ENCODE measurements at places on chromosomes 1 and 21.
A peak's percentile ranks its signal among the peaks of the same experiment; 100 is the strongest.

DNA sequence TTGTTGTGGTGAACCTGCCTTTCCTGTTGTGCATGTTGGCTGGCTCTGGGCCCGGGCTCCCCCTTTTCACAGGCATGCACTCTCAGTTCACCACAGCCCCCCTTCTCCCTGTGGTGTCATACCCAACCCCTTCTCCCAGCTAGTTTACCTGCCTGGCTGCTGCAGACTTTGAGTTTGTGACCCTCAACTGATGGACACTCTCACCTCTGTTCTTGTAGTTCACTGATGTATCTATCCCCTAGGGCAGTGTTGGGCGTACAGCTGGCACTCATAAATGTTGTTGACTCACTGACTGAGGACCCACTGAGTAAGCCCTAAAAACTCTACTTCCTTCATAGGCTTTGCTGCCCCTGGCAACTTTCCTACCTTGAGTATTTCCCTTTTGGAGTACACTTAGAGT is 54.9 kb downstream of the WDR64 start:
- DNase-seq = no peak

DNA sequence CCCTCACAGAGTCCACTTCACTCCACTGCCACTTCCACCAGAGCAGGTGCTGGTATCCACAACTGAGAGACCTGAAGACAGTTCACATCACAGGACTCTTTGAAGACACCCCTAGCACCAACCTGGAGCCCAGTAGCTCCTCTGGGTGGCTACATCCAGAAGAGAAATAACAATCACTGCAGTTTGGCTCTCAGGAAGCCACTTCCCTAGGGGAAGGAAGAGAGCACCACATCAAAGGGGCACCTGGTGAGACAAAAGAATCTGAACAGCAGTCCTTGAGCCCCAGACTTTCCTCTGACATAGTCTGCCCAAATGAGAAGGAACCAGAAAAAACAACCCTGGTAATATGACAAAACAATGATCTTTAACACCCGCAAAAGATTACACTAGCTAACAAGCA is 113.2 kb downstream of the TENT5C start:
- DNase-seq = no peak

DNA sequence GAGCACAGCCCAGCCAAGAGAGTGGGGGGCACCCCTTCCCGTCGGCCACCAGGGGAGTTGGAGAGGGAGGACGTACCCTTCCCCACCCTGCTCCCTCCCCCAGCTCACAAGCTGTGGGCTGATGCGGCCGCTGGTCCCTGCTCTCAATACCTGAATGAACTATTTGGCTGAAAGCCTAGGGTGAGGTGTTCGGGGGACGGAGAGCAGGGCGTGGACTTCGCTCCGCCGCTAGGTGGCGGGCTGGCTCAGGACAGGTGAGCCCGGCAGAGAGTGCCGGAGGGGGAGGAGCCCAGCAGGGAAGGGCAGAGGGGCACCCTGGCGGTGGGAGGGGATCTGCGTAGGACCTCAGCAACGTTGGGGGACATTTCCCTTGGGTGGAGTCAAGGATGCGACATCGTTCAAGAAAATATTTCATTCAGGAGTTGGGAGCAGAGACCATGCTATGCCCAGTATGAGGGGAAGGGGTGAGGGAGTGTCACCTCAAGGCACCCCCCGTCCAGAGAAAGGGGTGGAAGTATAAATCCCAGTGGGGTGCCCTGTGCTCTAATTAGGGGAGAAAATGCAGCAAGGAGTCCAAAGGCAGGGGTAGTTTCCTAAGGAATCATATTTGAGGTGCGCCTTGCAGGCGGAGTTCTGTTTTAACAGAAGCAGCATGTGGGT is 12.0 kb upstream of the RHBG start:
- DNase-seq = peak; percentile 84

DNA sequence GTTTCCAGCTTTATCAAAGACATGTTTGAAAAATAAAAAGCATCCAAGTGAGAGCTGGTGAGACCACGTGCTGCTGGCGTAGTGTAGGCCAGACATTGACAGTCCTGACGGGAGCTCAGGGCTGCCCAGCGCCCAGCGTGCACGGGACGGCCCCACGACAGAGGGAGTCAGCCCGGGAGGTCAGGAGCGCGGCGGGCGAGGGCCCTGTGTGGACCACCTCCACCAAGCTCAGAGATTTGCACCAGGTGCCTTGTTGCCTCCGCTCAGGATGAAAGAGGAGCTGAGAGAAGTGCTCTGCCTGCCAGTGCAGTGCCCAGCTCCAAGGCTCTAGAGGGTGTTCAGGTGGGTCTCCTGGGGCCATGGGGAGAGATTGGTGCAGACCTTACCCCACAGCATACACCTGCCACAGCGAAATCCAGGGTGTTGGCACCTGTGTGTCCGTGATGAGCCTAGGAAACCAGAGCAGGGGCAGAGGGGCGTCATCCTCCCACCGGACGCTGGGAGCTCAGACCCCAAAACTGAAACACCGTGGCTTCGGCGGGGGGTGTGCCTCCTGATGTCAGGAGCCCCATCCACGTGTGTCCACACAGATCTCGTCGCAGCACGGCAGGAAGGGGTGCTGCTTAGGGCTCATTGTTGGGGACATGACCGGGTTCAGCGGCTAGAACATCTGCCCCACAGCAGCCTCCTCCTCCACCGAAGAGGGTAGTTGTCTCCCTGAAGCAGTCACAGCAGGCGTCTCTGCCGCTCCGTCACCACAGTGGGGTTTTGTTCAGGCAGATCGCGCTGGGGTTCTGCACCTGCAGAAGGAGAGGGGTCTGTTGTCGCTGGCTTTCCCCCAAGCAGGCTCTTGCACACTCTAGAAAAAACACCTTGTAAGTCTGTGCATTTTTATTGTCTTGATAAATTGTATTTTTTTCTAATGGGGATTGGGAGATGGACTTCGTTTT is 64.2 kb downstream of the POFUT2 start:
- no peak for DNase-seq

DNA sequence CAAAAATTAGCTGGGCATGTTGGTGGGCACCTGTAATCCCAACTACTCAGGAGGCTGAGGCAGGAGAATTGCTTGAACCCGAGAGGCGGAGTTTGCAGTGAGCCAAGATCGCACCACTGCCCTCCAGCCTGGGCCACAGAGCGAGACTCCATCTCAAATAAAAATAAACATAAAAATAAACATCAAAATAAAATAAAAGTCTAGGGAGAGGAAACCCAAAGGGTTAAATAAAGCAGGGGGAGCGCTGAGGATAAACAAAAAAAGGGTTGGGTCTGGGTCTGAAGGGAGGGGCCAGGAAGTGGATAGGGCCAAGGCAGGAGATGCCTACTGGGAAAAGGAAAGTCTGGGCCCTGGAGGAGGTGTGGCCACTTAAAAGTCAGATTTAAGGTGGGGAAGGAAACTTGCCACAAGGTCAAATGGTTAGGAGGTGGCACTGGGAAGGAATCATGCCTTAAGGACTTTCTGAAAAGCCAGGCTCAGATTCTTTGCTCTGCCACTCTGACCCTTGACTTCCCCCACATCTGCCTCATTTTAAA is 150.0 kb downstream of the ADSS2 start:
- DNase-seq = no peak

DNA sequence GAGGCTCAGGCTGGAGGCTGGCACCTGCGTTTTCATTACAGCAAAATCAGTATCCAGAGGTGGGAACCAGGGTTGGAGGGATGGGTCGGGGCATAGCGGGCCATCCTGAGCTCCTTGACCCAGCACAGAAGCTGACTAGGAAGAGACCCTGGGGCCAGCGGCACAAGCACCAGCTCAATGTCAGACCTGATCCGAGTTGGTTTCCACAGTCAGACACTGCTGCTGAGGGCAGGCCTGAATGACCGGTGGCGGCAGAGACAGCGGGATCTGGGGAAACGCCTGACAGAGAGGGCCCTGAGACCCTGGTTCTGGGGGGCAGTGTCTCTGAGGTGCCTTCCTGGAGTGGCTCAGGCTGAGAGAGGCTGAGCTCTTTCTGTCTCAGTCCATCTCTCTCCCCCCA is 162.0 kb upstream of the C1orf174 start:
- DNase-seq = no peak

DNA sequence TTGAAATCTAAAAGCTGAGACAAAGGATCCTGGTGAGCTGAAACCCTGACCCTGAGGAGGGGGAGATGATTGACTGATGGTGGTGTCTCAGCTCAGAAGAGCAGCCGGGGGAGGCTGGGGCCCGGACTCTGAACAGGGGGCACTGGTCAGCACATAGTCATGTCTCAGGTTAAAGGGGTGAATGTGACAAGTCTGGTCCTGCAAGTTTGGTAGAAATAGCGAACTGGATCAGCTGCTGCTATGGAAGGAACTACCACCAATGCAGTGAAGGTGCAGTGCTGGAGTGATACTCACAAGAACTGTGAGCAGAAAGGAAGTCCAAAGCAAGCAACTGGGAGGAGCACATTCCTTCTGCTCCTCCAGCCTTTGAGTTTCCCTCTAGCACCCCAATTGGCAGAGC is 98.8 kb upstream of the SSX2IP start:
- DNase-seq = no peak

DNA sequence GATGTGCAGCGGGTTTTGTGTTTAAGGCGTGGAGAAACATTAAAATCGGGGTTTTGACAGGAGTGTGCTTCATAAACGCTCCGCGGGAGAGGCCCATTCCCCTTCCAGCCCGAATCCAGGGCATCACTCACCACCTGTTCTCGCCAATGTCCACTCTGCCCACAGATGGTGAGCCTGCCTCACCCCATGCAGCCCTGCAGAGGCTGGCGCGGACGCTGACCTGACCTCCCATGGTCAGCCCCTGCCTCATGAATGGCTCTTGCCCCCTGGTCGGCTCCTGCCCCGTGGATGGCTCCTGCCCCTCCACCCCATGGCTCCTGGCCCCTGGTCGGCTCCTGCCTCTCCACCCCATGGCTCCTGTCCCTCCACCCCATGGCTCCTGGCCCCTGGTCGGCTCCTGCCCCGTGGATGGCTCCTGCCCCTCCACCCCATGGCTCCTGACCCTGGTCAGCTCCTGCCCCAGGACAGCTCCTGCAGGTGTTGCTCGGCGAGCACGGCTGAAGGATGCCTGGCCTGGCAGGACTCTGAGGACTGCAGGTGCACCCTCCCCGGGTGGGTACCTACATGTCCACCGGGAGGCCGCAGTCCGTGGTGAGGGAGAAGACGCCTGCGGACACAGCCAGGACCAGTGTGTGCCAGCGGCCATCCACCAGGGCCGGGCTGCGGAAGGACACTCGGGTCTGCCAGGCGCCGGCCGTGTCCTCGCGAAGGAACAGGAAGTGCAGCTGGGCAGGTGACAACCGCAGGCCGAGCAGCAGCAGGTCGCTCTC is 6.7 kb downstream of the KRTAP10-1 start:
- DNase-seq = no peak

GRCh38 chr1:40161888-40162397 is 756 bp downstream of the RLF start:
- DNase-seq = no peak

DNA sequence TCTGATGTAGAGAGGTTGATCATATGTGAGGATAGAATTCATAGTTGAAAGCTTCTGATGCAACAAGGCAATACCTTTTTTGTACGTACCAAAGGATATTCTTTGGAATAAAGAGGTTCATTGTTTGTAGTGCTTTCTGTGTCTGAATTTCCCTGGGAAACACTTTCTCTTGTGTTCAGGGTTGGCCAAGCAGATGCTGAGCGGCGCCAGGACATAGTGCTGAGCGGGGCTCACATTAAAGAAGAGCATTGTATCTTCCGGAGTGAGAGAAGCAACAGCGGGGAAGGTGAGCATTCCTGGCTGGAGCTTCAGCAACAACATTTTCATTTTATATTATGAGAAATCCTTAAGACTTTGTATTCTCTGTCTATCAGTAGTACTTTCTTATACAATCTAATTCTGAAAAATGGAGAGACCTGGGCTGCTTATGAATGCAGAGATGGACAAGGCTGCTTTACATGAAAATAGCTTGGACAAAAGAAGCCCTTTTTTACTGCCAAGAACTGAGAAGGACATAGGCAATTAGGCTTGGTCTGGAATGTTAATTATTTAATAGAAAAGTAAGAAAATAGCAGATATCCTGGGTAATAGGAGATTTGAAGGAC is 85.2 kb downstream of the KIF1B start:
- peak; percentile 34 for DNase-seq

DNA sequence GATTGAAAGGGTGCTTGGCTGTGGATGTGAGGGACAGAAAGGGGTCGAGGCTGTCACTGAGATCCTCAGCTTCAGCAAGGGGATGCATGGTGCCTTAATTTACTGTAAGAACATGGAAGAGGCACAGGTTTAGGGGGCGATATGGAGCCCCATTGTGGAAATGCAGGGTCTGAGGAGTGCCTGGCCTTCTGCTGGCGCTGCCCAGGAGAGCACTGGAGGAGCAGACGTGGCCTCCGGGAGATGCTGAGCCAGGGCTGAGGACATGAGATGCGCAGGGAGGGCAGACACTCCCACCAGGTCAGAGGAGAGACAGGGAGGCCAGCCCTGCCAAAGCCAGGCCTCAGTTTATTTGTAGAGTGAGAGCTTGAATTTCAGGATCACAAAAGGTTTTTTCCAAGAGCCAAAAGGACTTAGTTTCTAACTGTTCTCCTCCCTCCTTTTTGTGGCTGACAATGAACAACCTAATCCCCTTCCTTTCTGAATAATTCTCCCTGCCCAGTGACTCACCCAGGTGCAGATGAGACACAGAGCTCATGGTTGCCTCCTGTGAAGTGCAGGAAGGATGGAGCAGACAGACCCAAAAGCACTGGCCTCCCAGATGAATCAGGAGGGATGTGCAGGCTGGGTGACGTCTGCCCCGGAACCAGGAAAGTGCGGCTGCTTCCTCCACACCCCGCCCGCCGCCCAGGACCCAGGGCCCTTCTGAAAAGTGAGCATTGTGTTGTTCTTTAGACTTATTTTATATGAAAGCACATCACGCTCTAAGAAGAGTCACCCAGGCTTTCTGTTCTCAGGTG is 73.0 kb upstream of the TMPRSS2 start:
- peak; percentile 28 for DNase-seq

GRCh38 chr1:62601457-62601856 is 4.1 kb downstream of the ANGPTL3 start:
- DNase-seq = no peak

- DNase-seq = peak; percentile 99
These were observed 61.3 kb downstream of the RAP1GAP start for GRCh38 chr1:21607549-21608529.

GRCh38 chr1:228445843-228446650 is 29.4 kb upstream of the TRIM17 start:
- peak; percentile 78 for DNase-seq

- no peak for DNase-seq
These were observed 47.1 kb downstream of the CLSTN1 start for GRCh38 chr1:9776685-9777084.

- no peak for DNase-seq
These were observed 207.9 kb upstream of the DMRTA2 start for GRCh38 chr1:50631161-50631560.

DNA sequence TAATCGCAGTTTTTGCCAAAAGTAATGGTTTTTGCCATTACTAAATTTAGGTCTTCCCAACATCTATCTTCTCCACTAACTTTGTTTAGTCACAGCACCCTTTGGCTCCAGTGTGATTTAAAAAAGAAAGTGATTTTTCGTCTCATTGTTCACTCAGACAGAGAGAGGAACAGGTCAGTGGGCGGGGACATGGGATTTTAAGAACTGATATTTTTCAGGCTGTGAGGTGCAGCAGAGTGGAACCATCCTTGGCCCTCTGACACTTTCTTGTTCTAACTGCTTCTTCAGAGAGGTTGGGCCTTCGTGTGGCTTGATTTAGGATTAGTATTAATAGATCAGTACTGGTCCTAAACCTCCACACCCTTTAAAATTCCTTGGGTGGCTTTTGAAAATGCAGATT is 38.8 kb downstream of the CASQ2 start:
- DNase-seq = no peak

Data from neural progenitor cell (in vitro differentiated cells).